ENCODE measurements at places on chromosomes 3 and 15. TPM values are rescaled to one million over a fixed set of nuclear protein-coding genes. Genes with fewer than 3 reads are reported as not detected.

Gene DNAJC19
- polyA plus RNA-seq, result 64.3 TPM

- no peak for DNase-seq
Observed at GRCh38 chr3:13513913-13514517, 33.9 kb downstream of the HDAC11 start.

GRCh38 chr3:63343674-63344073, 65.6 kb downstream of the SYNPR start:
- DNase-seq, result peak; percentile 44

DNA sequence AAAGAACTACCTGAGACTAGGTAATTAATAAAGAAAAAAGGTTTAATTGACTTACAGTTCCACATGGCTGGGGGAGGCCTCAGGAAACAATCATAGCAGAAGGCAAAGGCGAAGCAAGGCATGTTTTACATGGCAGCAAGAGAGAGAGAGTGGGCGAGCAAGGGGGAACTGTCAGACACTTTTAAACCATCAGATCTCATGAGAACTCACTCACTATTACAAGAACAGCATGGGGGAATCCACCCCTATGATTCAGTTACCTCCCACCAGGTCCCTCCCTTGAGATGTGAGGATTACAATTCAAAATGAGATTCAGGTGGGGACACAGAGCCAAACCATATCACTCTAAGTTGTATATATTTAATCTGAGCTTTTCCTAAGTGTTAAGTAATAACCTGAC, 79.0 kb upstream of the MLF1 start:
- no peak for DNase-seq

Gene MYZAP
- polyA plus RNA-seq, result 66.1 TPM

Gene TOMM70
- 47.5 TPM for polyA plus RNA-seq

Gene PIAS1
- polyA plus RNA-seq, result 49.8 TPM

GRCh38 chr15:94196531-94196930, 34.8 kb upstream of the MCTP2 start:
- DNase-seq, result no peak

Gene DPPA2
- not detected for polyA plus RNA-seq

- no peak for DNase-seq
Observed at GRCh38 chr3:50267280-50267913, 1.6 kb upstream of the SEMA3B start.

GRCh38 chr3:129039271-129040038, 21.1 kb upstream of the GP9 start:
- no peak for DNase-seq

- DNase-seq, result no peak
Observed at GRCh38 chr3:25744470-25744869, 38.8 kb downstream of the NGLY1 start.

DNA sequence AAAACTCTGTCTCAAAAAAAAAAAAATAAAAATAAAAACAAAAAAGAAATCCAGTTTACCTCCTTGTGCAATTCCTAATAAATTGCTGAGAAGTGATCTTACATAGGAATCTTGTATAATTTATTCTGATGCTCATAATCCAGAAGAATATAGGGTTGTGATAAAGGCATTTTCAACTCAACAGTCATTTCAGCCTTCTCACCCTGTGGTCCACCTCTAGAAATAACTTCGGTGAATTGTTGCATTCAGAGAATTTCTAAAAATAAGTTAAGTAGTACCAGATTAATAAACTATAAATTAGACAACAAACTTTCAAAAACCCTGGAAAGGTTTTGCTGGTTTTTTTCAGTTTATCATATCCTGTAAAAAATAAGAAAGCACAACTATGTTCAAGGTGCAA, 20.2 kb downstream of the RAF1 start:
- no peak for DNase-seq

Gene COLQ
- 8.7 TPM for polyA plus RNA-seq

- no peak for DNase-seq
Observed at GRCh38 chr3:37521429-37521828, 340.3 kb upstream of the CTDSPL start.

DNA sequence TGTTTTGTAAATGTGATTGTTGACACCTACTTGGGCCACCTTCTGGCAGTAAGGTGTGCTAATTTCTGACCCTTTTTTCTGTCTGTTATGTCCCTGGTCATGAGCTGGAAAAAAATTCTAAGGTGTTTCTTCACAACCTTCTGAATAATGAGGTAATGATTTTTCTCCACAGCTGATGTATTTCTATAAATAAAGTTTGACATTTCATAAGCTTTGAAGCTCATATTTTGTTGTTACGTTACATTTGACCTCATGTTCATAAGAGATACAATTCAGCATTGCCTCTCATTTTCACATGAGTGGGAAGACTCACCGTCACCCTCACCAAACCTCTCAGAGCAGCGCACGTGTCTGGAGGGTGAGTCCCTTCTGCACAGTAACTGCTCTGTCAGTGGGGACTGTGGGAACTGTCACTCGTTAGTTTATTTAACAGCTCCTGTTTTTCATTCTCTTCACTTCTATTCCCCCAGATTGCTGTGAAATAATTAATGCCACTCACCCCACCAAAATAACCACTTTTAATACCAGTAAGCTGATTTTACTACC, 140.9 kb downstream of the PLCL2 start:
- DNase-seq, result no peak

Gene TRIM42
- polyA plus RNA-seq, result not detected

GRCh38 chr3:40167958-40168357, 141.5 kb upstream of the EIF1B start:
- no peak for DNase-seq

Gene IL5RA
- polyA plus RNA-seq, result 2.9 TPM

- DNase-seq, result no peak
Observed at GRCh38 chr3:192825216-192825615, 92.4 kb downstream of the MB21D2 start.

- DNase-seq, result no peak
Observed at GRCh38 chr3:106257172-106257571, 388.4 kb upstream of the CBLB start.

DNA sequence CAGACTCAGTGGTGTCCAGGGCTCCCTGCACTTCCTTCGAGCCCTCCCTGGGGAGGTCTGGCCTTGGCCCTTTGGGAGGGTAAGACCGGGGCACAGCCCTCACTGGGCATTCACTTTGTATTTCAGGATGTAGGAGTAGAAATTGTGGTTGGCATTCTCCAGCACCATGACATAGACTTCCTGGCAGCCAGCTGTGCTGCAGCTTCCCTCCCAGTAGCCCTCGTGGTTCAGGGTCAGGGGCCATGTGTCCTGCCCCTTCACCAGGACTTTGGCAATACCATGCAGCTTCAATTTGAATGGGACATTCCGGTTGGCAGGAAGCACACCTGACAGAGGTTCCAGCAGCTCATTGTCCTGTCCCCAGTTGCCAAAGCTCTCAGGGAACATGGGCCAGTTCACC, 47.3 kb downstream of the KY start:
- no peak for DNase-seq

GRCh38 chr15:60444289-60444912, 34.5 kb downstream of the ICE2 start:
- DNase-seq, result no peak

DNA sequence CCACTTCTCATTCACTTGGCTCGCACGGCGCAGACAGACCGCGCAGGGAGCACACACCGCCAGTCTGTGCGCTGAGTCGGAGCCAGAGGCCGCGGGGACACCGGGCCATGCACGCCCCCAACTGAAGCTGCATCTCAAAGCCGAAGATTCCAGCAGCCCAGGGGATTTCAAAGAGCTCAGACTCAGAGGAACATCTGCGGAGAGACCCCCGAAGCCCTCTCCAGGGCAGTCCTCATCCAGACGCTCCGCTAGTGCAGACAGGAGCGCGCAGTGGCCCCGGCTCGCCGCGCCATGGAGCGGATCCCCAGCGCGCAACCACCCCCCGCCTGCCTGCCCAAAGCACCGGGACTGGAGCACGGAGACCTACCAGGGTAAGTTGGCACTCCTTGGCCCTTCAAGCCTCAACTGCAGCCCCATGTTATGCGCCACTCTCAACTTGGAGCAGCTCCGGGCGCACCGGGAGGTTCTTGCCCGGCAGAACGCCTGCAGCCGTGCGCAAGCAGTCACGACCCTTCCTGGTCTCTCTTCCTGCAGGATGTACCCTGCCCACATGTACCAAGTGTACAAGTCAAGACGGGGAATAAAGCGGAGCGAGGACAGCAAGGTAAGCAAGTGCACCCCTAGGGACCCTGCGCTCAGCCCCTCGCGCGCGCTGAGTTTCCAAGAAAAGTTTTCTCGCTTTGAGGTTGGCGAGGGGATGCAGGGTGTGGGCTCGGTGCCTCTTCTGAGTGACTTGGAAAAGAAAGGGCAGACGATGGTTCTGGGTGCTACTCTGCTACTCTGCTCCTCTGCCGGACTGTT, at the start of gene BHLHE40:
Gene BHLHE40, plus strand, starts transcription at position 10 of the 801 bp plus-strand sequence. Its CDS starts 282 bp downstream, at position 292.
- no peak for DNase-seq

DNA sequence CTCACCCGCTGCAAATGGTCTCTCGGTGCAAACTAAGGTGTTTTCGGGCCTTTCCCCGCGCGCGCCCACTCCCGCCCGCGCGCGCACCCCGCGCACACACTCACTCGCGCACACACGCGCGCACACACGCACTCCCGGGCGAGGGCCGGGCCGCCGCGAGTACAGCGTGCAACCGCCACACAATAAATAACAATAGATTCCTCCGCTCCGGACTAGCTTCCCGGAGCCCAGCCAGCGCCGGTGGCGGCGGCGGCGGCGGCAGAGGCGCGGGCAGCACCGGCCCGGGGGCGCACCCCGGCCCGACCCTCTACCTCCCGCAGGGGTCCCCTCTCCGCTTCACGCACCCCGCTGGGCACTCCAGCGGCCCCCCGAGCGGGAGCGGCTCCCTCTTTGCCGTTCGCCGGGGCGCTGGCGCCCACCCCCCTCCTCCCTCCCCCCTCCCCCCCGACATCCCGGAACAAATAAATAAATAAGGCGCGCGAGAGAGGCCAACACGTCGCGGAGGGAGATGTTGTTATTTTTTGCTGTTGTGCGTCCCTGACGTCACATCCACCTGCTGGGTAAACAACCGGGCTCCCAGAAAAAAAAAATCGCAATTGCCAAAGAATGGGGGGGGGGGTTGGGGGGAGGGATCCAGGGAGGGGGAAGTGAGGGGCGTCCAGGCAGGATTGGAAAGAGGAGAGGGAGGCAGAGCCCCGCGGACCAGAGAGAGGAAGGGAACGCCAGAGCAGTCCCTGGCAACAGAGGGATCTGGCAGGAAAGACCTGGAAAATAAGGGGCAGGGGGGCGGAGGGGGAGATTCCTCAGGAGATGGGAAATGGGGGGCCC, at the start of gene FOXP1:
Gene FOXP1, minus strand, starts transcription at position 163 of the 828 bp plus-strand sequence. CDS start 385,347 bp downstream, outside the sequence.
- DNase-seq, result peak; percentile 68

Gene CKMT1A
- 0.21 TPM for polyA plus RNA-seq

Gene MEIS2
- 41.6 TPM for polyA plus RNA-seq

DNA sequence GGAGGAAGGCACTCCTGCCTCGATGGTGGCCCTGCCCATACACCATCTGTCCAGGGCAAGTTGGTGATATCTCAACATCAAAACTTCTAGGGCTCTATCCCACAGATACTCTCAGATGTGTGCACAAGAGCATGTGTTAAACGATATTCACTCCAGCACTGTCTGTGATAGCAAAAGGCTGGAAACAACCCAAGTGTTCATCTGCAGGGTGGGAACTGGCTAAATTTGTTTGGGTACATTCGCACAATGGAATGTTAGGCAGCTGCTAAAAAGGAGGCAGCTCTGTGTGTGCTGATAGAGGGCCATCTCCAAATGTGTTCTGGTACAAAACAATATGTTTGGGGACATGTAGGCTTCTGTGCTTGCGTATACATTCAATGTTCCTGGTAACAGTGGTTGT, 19.8 kb downstream of the IGDCC4 start:
- DNase-seq, result no peak

GRCh38 chr3:15217841-15218267, 11.8 kb downstream of the CAPN7 start:
- no peak for DNase-seq

DNA sequence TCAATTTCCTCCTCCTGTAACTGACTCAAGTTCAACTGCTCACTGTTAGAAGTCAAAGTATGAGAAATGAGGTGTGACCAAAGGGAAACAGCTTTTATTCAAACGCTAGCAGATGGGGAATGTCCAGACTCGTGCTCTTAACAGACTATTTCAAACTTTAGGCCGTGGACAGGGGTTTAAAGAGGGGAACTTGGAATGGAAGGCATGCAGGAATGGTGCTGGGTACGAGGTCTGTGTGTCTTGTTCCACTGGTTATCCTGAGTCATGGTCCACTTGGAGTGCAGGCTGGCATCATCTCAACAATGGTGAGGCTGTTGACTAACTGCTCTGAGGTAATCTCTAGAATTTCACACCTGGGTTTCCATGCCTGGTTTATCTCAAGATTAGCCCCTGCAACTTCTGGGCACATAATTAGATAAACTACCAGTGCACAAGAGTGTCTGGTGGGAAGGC, 22.9 kb upstream of the DNAAF4 start:
- peak; percentile 64 for DNase-seq

Gene SLC2A2
- not detected for polyA plus RNA-seq

GRCh38 chr3:14536837-14537589, 3.1 kb downstream of the GRIP2 start:
- DNase-seq, result no peak

DNA sequence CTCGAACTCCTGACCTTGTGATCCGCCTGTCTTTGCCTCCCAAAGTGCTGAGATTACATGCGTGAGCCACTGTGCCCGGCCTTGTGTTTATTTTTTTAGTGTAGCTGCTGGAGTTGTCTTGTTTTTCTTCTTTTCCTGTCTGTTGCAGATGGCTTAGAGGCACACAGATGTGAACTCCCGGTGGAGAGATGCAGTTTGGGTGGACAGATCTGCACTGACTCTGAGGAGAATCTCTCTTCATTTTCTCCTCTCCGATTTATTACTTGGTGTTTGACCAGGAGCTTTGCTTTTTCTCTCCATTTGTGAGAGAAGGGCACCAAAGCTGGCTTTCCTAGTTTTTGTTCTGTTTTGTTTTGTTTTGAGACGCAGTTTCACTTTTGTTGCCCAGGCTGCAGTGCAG, 62.7 kb downstream of the USP13 start:
- no peak for DNase-seq

DNA sequence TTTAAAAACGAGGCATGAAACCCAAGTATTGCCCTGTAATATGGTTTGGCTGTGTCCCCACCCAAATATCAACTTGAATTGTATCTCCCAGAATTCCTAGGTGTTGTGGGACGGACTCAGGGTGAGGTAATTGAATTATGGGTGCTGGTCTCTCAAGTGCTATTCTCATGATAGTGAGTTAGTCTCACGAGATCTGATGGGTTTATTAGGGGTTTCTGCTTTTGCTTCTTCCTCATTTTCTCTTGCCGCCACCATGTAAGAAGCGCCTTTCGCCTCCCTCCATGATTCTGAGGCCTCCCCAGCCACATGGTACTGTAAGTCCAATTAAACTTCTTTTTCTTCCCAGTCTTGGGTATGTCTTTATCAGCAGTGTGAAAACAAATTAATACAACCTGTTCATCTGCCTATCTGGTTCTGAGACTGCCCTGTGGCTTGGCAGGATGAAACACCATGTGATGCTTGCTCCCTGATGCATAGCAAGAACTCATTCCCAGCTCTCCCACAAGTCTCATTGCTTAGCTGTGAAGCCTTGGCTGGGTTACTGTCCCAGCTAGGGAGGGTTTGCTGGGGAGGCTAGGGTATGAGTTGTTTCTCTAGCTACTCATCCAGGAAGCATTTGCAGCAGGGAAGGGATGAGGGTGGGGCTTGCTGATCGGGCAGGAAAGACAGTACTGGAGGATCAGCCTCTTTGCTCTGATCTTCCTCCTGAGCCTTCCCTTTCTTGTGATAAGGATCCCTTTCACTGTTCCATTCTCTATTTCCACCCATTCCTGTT, 3.7 kb upstream of the SQOR start:
- DNase-seq, result no peak

- DNase-seq, result no peak
Observed at GRCh38 chr3:149621218-149622005, 36.4 kb downstream of the WWTR1 start.

GRCh38 chr3:111787556-111788463, 71.3 kb upstream of the PHLDB2 start:
- DNase-seq, result no peak
